NCI-H446 treated with DMSO at 0.1 percent for 48 hours (cell line): ENCODE measurements at places on chromosomes 2 and 18.

- peak; percentile 59 for DNase-seq
Measured at GRCh38 chr2:45892425-45892745, 240.9 kb downstream of the PRKCE start.

DNA sequence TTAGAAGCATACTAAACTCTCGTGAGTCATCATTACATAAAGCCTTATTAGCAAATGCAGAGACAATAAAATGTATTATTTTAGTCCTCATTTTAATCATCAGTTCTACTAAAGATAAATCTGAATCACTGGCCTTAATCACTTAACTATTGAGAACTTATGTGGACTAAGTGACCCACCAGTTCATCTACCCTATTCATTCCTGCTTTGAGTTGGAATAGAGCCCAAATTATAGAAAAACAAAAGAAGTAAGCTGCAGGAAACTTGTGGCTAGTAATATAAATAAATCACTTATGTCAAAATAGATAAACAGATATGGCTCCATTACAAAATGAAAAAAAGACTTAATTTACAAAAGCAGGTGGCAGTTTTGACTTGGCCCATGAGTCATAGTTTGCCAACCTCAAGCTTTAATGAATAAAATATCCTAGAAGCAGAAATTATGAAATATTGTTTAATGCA, 851.8 kb upstream of the CRIM1 start:
- DNase-seq, result no peak

DNA sequence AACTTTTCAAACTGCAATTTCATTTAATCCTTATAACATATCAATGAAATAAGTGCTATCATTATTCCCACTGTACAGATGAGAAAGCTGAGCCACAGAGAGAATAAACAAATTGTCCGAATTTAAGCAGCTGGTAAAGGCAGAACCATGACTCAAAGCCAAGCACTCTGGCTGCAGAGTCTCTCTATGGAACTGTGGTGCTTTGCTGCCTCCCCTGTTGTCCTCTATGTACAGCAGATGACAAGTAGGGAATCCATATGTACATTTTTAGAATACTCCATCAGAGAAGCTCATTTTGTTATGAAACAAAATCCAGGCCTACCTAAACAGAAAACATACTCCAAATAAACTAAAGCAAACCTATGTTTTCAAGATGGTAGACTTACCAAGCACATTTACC, 45.1 kb downstream of the FARSB start:
- no peak for DNase-seq

DNA sequence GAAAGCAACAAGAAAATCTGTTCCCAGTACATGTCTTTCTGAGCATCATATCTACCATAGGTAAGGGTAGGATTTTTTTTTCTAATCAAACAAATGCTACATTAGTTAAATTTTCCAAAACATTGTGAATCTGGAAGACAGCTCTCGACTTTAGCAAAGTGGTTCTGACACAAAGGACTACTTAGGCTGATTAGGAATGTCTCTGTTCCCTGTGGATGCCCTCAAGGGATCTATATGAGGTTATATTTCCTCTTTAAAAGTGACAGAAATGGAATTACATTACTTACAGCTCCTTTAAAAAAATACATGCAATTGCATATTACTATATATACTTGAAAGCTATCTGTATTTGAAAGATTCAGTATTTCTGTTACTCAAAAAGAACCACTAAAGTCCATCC, 15.4 kb downstream of the NYAP2 start:
- DNase-seq, result no peak

- DNase-seq, result no peak
Measured at GRCh38 chr2:205730701-205731582, 48.6 kb downstream of the NRP2 start.

- no peak for DNase-seq
Measured at GRCh38 chr18:21605213-21605612, 4.7 kb upstream of the ESCO1 start.

GRCh38 chr18:10213526-10213925, 240.9 kb upstream of the APCDD1 start:
- no peak for DNase-seq

GRCh38 chr2:69395866-69396265, 8.8 kb upstream of the GFPT1 start:
- DNase-seq, result no peak

DNA sequence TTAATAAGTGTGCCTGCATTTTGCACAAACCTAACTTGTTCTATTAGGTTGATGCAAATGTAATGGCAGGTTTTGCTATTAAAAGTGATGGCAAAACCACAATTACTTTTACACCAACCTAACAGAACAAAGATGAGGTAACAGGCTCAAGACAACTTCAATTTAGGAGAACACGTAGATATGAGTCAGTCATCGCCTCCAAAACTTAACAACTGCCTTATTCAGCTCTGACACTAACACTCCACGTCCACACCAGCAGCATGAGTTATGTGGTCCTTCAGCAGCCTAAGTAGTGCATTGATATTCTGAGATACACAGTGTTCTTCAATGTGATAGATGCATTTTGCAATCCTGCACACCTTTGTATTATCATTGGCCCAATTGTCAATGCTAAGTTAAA, 1175.1 kb upstream of the ACVR2A start:
- no peak for DNase-seq

GRCh38 chr2:71327916-71328315, 3.7 kb upstream of the ZNF638 start:
- DNase-seq, result no peak

GRCh38 chr2:102235491-102235890, 48.7 kb downstream of the IL1RL2 start:
- DNase-seq, result no peak

GRCh38 chr2:130251873-130252620, 53.8 kb upstream of the TUBA3E start:
- DNase-seq, result no peak

DNA sequence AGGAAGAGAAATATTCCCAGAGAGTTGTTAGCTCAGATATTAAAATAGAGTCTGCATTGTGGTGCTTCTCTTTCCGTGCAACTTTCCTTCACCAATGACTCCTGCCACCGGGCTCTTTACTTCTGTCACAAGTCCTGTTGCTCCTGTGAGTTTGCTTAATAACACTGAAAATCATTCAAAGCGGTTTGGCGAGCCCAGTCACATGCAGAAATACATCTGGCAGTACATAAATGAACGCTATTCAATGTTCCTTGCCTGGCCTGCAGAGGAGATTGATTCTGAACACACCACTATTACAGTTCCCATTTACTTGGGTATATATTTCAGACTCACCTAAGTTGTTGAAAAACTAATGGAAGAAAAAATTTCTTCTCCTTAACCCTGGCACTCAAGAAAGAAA, 276.6 kb downstream of the ZNF521 start:
- DNase-seq, result no peak

GRCh38 chr2:21757805-21758430, 634.1 kb downstream of the TDRD15 start:
- no peak for DNase-seq
